Smooth muscle cell of the umbilical artery (primary cell): ENCODE measurements at places on chromosomes 2 and 18. TPM values are rescaled to one million over a fixed set of nuclear protein-coding genes. Genes with fewer than 3 reads are reported as not detected.

The PHOSPHO2 gene
- total RNA-seq = 1.5 and 1.8 TPM in 2 replicates

The CFAP210 gene
- total RNA-seq = not detected in 2 replicates

The DOK1 gene
- 28.6 and 32.1 TPM in 2 replicates for total RNA-seq

The ACVR2A gene
- total RNA-seq = 23.7 and 56.1 TPM in 2 replicates

The FBXO48 gene
- 0.30 and 0.37 TPM in 2 replicates for total RNA-seq

The TEX44 gene
- not detected in 2 replicates for total RNA-seq

The PMAIP1 gene
- 7.1 and 7.8 TPM in 2 replicates for total RNA-seq

The RAD51AP2 gene
- total RNA-seq = not detected in 2 replicates

The SRD5A2 gene
- total RNA-seq = not detected in 2 replicates
